ENCODE measurements at places on chromosomes 7 and 10.

GRCh38 chr7:157622408-157623205 lies 285.8 kb downstream of the DNAJB6 start:
- no peak for DNase-seq

DNA sequence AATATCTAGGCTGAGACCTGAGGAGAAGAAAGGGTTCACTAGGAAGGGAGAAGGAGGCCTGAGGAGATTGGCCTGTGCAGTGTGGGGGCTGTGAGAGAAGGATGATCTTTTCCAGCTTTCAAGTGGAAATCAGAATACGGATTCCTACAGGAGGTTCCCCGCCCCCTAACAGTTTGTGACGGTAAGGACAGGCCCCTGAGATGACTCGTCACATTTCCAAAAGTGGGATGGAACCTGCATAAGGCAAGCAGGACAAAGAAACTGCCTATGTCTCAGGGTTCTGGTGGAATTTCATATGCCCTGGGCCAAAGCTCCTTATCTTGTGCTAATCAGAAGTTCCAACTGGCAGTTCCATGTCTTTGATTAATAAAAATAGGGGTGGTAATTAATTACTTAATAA lies 275.6 kb downstream of the SNX10 start:
- DNase-seq: no peak

GRCh38 chr10:49005270-49005669 lies 65.6 kb upstream of the LRRC18 start:
- DNase-seq: no peak

DNA sequence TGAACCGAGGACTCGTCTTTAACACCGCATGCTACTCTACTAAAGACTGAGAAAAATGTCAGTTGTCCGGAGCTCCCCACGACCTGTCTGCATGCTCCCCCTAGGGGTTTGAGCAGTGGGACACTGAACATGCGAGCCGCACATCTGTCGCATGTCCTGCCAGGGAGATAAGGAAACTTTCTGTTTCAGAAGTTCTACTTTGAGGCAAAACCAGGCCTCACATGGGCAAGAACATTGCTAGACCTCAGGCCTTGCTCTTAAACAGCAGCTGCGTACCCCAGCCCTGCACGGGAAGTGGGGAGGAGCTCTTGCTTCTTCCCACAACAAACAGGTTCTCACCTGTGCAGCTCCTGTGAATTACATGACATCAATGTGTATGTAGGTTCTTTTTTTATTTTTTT lies 30.3 kb upstream of the HERPUD2 start:
- no peak for DNase-seq

GRCh38 chr7:95473276-95473985 lies 12.3 kb upstream of the ASB4 start:
- DNase-seq: no peak

GRCh38 chr7:99000196-99000903 lies 122.0 kb downstream of the TRRAP start:
- no peak for DNase-seq

DNA sequence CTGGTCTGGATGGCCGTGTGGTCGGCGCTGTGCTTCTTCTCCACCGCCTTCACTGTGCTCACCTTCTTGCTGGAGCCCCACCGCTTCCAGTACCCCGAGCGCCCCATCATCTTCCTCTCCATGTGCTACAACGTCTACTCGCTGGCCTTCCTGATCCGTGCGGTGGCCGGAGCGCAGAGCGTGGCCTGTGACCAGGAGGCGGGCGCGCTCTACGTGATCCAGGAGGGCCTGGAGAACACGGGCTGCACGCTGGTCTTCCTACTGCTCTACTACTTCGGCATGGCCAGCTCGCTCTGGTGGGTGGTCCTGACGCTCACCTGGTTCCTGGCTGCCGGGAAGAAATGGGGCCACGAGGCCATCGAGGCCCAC lies 1.1 kb downstream of the FZD9 start:
- no peak for DNase-seq

DNA sequence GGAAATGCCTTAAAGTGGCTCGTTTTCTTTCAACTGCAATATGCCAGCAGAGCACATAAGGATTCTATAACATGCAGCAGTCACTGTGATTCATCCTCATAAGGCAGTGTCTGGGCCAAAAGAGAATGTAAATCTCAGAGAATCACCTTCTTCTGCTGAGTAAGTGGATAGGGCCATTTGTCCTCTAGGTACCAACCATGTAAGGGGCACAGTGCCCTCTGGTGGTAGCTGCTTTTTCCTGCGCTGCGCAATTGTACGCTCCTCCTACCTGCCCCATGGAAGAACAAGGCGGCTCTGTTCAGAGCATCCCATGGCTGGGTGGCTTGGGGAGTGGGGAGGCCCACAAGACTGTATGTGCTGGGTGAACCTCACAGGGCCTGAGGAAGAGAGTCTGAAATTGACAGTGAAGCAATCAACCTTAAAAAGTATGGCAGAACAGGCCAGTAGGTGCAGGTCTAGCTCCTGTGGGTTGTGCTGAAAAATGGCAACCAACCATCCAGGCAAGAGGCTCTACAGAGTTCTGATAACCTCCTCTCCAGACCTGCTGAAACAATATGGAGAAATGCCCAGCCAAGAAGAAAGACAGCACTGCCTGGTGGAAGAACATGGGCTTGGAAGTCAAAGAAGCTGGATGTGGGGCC lies 78.6 kb upstream of the C10orf90 start:
- DNase-seq: peak; percentile 33

DNA sequence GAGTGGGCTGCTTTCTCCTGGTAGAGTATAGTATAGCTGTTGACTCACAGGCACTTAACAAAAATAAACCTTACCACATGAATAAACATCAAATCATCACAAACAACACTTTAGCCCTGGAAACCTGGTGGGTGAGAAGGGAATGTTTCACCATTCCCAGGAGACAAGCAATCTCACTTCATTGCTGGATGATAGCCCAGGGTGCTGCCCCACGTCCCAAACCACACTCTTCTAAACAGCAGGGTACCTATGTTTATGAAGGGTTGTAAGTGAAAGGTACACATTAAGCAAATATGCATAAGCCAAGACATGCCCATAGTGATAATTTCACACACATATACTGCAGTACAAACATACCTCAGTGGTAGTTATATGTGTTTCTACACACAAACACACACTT lies 276.2 kb downstream of the FGFR2 start:
- no peak for DNase-seq

DNA sequence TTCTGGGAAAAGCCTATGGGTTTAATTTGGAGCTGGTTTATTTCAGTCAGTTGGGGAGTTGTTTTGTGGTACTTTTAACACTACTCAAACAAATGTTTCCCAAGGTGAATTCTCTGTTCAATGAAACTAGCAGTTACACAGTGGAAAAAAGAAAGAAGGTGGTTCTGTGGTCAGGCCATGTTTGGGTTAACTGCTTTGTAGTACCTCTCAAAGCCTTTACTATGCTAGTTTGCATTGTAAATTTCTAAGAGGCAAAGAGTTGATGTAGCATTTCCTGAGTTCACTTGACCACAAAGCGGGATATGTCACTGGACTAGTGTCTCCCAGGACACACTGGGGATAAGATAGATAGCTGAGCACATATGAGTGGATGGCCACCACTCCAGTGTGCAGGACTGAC lies 145.4 kb downstream of the KIF20B start:
- no peak for DNase-seq

DNA sequence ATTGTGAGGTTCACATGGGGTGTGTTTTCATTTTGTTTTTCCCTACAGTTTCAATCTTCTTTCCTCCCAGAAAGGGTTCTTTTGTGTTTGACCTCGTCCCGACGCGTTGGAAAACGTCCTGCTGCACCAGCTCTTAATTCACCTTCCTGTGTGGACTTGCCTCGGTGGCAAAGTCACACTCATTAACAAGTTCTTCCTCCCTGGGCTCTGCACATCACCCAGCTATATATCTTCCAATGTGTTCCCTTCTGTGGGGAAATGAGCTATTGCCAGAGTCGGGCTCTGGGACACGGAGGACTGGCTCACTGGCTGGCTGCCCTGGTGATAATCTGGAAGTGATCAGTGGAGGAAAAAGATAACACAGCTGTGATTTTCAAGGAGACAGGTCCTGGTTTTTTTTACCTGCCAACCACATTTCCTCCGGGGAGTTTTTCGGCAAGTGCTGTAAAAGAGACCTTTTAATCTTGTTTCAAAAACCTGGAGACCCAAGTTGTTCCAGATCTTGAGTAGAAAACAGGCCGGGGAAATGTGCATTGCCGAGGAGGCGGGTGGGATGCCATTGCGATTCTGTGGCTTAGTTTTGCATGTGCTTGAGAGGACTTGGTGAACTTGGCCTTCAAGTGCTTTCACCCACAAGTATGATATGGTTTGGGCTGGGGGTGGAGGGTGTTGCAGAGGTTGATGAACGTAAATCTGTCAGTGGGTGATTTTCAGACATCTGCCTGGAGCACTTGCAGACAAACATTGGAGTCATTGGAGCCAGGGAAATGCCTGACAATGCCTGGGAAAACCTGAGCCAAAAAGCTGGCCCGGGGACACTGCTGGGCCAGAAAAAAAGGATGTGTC lies 96.5 kb upstream of the CREB5 start:
- DNase-seq: no peak

DNA sequence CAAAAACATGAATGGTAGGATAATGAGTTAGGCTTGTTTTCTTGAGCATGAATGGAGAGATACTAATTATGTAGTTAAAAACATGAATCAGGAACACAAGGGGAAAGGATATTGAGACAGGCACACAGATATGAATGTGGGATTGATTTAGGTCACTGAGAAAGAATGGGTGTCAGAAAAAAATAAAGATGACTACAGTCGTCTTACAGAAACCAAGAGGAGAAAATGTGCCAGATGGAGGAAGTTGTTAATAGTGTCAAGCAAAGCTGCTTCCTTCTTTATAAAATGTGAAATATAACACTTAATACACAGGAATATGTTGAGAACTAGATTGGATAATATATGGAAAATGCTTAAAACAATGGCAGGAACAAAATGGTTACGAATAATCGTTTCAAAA lies 173.3 kb upstream of the BET1 start:
- DNase-seq: no peak

DNA sequence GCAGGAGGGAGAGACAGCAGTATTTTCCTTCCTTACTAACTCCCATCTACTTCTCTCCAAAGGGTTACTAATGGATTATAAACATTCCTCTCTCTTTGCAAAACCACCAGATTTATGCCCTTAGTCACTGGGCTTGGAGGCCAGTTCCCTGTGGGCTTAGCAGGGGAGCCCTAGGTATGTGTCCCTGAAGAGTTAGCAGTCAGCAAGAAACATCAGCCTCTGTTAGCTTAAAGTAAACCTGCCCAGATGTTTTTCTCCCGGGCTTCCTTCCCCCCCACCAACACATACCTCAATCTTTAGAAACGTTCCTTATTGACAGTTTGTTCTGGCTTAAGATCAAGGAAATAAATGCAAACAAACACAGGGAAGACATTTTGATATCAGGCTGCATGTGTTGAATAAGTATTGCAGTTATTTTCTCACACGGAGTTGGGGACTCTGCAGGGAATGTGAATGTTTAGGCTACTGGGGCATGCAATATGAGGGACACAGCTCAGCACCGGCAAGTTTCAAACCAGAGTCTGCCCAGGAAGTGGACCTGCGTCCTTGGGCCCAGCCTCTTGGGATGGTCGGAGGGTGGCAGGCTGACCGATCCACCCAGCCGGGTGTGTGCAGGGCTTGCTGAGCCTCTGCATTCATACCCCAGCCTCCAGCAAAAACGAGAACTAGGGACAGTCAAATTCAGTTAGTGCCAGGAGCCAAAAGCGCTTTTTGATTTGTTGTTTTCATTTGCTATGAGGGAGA lies 252.0 kb upstream of the GRB10 start:
- no peak for DNase-seq

DNA sequence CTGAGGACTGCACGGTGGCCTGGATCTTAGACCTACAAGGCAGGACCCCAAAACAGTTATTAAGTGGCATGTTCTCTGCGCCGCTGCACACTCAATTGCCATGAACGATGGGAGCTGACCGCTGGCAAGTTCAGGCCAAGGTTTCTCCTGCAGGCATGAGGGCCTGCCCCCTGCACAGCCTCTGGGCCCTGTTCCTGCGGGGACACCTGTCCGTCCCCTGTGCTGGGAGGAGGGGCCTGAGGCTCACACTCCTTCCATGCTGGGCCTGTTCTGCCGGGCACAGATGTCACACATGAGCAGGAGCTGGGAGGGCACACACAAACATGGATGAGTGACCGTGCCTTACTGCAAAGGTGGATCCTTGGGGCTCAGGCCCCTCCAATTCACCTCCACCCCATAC lies 90.0 kb downstream of the PTPRN2 start:
- no peak for DNase-seq

- DNase-seq: no peak
Observed at GRCh38 chr10:20593649-20594048, 303.5 kb downstream of the NEBL start.

GRCh38 chr7:28478656-28479055 lies 66.3 kb downstream of the CREB5 start:
- DNase-seq: no peak

- no peak for DNase-seq
Observed at GRCh38 chr7:114691605-114692004, 230.3 kb upstream of the MDFIC start.

GRCh38 chr7:117090791-117091190 lies 137.5 kb downstream of the ST7 start:
- no peak for DNase-seq

- DNase-seq: no peak
Observed at GRCh38 chr10:24944512-24945255, 7.7 kb downstream of the PRTFDC1 start.

GRCh38 chr7:34013421-34013820 lies 108.1 kb downstream of the BMPER start:
- DNase-seq: no peak

DNA sequence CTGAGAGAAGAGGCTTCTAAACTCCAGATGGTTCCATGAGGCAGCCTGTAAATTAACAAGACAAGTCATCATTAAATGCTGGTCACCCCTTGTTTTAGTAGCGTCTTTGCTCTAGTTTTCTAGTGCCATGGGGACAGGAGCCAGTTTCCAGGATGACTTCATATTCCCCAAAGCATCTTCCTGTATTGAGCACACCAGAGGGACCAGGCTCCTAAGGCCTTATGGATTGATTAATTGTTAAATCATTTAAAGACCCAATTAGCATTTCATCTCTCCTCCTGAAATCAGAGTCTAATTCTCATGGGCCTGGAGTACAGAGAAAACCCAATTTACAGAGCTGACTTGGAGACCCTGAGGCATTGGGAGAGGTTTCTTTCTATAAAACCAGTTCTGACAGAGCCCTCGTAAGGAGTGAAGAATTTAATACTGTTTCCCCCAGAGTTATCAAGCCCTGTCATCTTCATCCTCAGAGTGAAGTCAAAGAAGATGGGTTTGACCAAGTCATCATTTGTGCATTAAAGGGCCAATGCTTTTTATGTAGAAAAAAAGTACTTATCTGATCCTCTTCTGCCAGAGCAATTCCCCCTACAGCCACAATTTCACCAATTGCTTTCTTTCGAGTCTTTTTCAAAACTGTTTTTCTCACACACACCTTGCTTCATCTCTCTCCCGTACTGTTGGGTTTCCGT lies 678.7 kb downstream of the SDK1 start:
- DNase-seq: no peak
